Stimulated activated CD4-positive, alpha-beta T cell treated with anti-CD3 and anti-CD28 coated beads, Interleukin-1b, Interleukin-23, amount 100 ng/mL, for 1 hour (primary cell): ENCODE measurements at places on chromosomes 5 and 9.

- DNase-seq = no peak
These were observed 212.9 kb upstream of the RASA1 start for GRCh38 chr5:87054821-87055220.

DNA sequence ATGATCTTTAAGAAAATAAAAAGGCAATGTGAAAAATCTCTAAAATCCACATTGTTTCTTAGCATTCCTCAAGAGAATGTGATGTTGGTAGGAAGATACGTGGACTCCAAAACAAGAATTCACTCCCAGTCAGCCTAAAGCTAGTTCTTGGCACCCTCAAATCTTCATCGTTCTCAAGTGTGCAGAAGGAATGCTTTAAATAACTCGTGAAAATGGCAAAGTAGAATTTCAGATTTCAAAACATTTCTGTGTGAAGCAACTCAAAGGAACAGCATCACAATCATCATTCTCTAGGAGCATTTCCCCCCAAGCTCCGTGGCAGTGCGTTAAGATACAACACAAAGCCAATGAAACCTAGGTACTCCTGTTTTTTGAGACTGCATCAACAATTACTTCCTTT lies 185.1 kb upstream of the DMAC1 start:
- no peak for DNase-seq

DNA sequence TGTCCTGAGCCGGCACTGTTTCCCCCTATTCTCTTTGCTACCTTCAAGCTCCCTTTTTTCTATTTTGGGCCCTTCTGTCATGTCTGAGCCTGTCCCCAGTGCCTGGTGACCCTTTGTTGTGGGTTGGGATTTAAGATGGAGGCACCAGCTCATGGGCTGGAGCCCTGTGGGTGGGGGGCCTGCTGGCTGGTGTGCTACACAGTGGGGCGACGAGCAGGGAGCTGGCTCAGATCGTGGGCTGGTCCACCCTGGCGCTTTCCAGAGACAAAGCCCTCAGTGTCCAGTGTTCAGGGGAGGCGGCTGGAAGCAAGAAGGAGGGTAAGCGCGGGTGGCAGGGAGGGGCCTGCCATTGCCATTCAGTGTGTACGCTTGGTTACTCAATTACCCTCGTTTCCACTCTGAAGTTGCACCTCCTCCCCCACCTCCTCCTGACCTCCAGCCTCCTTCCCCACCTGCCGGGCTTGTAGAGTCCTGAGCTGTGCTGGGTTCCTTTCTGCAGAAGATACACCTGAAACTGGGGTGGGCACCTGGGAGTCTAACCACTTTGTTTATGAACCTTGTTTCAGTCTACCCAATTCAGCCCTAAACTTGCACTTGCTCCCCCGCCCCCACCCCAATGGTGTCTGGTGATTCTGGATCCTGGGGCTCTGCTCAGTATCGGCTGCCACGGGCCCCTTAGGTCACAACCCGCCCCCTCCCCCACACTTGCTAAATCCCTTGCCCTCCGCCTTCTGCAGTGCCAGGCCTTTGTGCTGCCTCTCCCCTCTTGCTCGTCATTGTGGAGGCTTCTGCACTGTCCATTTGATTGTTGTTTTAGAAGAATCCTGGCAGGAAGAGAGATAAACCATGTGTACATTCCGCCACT lies 49.9 kb downstream of the MVB12B start:
- no peak for DNase-seq

DNA sequence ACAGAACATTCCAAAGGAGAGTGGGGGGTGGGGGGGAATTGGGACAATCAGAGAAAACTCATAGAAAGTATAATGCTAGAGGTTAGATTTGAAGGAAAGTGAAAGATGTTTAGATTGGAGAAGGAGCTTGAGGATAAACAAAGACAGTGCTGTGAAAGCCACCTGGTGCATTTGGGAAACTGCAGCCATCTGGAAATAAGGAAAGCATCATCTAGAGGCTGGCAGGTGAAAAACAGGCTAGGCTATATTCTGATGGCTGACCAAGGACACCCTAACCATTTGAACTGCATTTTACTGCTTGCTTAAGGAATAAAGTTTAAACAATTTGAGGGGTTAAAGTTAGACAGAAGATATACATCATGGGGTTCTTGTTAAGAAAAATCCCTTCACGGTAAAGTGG lies 296.4 kb downstream of the CETN3 start:
- DNase-seq = no peak

- DNase-seq = no peak
These were observed 199.6 kb downstream of the NTRK2 start for GRCh38 chr9:84869091-84869490.

DNA sequence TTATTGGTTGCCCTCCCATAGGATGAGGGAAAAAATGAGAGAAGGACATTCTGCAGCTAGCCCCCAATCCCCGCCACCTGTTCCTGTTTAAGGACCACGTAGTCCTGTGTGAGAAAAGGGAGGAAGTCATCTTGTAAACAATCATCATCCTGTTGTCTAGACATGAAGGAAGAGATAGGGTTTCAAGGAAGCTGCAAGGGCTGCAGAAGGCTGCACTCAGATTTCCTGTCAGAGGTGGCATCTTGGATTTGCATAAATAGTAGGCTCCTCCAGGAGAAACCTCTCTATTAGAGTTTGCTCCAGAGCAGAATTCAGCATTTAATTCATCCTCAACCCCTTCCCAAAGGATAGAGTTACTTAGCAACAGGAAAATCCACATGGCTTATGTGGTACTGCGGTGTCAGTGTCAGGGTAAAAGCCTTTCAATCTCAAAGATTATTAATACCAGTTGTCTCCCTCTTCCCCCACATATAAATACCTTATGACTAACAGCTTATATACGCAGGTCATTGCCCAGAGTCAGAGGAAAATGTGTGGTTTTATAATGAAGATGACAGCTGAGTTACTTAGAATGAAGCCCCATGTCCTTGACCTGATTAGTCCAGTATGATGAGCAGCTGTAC lies 4.6 kb upstream of the DNAJC18 start:
- no peak for DNase-seq

GRCh38 chr5:172659909-172660628 lies 19.0 kb downstream of the NEURL1B start:
- no peak for DNase-seq

- no peak for DNase-seq
These were observed 20.2 kb downstream of the TRIM7 start for GRCh38 chr5:181184845-181185216.

DNA sequence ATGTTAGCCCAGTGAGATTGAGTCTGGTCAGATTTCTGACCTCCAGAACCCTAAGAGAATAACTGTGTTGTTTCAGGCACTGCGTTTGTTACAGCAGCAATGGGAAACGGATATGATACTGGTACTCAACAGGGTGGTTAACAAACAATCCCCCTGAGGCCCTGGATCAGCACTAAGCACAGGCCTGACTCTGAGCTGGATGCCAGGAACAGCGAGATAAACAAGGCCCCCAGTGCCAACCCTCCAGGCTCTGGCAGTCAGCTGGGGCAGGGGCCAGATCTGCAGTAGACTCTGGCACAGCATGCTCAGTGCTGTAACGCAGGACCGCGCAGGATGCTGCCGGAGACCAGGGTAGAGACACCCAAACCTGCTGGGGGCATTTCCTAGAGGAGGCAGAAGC lies 22.1 kb downstream of the CPLX2 start:
- no peak for DNase-seq

DNA sequence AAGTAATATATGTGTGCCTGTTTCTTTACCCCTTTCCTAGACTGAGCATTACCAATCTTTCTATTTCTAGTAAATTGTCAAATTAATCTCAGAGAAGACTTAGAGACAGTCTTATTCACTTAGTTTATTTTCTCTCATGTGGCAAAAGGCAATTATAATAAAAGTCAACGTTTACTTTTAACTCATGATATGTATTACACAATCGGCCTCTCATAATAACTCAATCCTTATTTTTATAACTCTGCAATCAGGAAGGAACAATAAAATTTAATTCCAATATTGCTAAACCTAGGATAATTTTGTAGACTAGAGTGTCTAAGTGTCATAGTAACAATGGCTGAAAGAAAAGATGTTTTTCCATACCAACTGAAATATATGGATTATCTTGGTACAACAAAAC lies 214.6 kb downstream of the PDE4D start:
- no peak for DNase-seq

- no peak for DNase-seq
These were observed 1.5 kb downstream of the GDNF start for GRCh38 chr5:37838152-37838932.

DNA sequence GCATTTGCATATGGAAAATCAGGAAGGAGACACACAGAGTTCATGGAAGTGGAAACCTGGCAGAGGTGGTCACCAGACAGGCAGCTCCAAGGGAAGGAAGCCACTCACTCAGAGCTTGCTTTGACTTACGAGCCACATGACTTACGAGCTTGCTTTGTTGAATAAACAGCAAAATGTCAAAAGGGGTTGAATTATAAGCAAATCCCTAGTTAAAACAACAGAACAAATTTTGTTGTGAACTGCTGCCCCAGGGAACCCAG lies 164.3 kb downstream of the SYK start:
- DNase-seq = no peak

GRCh38 chr5:153964191-153964879 lies 74.4 kb downstream of the FAM114A2 start:
- DNase-seq = no peak

DNA sequence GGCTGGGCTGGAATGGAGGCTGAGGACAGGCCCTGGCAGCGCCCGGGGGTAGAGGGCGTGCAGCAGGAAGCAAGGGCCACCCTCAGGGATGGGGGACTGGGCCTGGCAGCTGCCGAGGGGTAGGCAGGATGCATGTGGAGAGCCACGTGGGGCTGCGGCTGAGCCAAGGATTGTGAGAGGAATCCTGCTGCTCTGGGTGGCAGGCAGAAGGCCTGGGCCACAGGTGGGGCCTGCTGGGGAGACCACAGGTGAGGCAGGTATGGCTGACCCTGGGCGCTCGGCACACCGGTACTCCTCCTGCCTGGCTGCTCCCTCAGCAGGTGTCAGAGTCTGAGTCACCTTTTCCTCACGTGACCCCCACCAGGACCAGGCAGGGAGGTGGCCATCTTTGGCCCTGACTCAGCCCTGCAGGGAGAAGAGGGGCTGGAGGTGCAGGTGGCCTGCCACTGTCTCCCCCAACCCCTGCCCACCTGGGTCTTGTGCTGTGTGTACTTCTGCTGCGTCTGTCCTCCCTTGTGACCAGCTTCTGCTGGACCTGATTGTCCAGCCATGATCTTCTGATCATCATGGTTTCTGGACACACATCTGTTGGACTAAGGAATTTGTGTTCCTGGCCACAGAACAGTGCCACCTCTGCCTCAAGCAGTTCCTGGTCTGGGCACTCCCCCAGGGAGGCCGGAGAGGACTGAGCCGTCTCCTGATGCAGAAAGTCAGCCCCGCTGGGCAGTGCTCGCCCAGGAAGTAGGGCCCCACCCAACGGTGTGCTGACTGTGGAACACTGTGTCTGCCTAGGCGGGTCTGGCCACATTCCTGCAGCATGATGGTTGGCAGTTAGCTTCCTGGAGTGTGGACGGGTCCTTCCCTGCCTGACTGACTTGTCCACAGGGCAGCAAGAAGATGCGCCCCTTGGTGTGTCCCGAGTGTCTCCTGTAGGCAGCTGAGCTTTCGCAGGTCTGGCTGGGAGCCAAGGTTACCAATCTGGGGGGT lies 6.4 kb downstream of the ARRDC1 start:
- DNase-seq = no peak

DNA sequence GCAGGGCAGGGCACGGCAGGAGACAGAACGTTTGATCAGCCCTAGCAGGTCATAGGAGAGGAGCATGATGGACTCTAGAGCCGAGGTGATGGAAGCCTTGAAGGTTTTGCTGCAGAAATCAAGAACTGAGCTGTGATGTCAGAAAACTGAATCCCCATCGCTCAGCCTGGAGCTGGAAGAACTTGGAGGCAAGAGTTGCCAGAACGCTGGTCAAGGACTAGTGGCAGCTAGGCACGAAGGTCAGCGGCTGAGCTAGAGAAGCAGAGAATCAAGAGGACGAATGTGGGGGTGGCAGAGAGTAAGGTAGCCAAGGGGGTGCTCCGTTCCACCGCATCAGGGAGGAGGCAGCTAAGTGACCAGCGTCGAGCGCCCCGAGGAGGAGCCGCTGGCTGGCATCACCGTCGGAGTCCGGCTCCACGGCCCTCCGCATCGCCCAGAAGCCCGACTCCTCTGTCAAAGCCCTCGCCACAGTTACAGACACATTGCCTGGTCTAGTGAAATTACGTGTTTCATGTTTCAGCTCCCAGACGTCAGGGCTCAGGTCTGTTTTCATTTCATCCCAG lies 1.2 kb upstream of the GALNT10 start:
- DNase-seq = no peak

DNA sequence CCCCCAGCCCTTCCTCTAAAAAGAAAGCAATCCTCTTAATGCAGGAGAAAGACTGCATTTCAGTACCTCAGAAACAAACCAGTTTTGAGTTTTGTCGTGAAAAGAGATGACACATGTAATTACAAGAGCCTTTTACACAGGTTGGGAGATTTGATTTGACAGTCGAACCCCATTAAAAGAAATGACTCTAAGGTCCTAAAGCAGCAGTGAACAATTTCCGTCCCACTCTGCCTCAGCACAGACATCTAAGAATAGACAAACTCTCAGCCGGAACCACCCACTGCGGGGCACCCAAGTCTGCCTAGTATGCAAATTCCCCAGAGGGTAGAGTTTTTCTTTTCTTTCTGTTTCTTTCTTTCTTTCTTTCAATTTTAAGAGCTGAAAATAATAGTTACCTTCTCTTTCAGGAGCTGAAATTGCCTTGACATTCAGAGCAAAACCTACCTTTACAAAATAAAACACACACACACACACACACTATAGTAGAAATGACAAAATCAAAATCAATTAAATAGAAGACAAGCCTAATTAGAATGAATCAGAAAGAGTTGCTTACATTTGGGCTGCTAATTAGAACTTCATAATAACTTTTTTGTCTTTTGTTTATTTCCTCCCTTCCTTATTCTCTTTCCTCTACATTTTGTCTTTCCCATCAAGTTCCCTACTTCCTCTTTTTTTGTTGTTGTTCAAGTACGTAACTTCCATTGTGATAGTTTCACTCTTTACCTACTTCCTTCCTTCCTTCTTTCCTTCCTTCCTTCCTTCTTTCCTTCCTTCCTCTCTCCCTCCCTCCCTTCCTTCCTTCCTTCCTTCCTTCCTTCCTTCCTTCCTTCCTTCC lies 65.1 kb downstream of the BASP1 start:
- DNase-seq = no peak

- DNase-seq = no peak
These were observed 4.4 kb downstream of the IL31RA start for GRCh38 chr5:55855509-55855908.

DNA sequence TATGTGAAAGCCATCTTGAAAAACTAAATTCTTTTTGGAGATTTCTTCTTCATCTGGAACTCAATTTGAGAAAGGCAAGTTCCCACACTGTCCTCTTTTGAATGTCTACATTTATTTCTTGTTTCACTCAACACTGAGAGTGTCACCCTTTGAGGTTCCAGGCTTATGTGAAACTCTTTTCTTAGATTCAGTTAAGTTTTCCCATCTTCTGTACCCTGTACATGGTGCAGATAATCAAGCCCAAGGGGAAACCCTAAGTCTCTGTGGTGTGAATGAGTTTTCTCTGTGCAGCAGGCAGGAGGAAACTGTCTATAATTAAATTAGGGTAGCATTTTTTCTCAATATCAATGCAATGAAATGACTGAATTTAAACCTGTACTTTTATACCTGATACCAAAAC lies 72.3 kb upstream of the PRLR start:
- DNase-seq = no peak
